ENCODE measurements at places on chromosomes 11 and 22.

- DNase-seq: no peak
Observed at GRCh38 chr11:68867066-68867465, 25.4 kb upstream of the CPT1A start.

- no peak for DNase-seq
Observed at GRCh38 chr11:67731583-67731982, 57.2 kb upstream of the ALDH3B2 start.

DNA sequence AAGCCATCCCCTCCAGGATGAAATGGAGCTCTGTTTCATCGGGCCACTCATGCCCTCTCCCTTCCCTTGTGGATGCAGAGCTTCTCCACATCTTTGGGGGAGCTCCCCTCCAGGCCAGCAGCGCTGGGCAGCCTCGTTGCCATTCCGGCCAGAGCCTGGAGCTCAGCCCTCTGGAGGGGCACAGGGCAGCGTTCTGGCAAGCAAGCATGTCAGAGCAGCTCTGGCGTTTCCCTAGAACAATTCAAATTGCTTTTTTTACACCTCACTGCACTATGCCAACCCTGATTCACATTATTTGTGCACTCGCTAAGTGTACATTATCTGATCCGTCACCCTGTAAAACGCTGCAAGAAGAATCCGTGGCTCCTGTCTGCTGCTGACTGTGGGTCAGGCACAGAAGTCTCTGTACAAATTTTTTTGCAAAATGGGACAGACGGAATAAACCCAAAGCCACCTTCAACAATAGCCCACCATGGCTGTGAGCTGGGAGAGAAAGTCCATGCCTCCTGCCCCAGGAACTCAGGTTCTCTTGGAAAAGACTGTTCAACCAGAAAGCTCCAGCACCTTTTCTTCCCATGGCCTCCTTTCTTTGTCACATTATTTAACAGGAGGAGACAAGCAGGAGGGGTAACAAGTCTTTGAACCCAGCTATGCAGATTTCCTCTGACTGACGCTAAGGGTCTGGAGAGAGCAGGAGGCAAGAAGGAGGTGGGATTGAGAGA is 139.5 kb upstream of the CADM1 start:
- DNase-seq: no peak

DNA sequence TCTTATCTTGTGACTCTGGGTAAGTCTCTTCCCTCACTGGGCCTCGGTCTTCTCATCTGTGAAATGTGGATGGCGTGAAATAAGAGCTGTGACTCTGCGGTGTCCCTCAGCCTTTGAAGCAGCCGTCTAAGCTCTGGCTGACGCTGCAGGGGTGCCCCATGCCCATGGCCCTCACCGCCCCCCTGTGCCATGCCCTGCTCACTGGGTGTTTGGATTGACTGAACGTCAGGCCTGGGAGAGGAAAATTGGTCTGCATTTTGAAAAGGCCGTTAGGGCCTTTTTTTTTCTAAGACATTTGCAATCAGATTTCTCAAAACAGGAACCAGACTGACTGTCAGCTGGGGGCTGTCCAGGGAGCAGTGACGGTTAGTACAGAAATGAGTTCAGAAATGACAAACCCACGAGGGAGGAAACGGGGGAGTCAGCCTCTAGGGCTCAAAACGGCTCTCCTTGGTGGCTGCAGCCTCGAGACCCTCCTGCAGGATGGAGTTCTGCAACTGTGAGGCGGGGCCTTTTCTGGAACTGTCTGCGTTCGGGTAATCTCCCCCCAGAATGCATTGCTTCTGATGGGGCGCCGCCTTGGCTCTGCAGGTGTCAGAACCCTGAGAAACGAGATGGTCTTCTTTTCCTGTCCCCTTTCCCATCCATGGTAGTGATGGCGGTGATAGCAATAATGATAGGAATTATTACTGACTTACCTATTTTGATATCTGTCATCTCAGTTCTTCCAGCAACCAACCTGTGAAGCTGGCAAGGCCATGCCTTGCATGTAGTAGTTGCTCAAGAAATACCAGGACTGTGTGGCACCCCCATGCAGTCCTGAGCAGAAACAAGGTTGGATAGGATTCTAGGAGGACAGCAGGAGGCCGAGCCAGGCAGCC is 2.0 kb downstream of the GRK2 start:
- no peak for DNase-seq

DNA sequence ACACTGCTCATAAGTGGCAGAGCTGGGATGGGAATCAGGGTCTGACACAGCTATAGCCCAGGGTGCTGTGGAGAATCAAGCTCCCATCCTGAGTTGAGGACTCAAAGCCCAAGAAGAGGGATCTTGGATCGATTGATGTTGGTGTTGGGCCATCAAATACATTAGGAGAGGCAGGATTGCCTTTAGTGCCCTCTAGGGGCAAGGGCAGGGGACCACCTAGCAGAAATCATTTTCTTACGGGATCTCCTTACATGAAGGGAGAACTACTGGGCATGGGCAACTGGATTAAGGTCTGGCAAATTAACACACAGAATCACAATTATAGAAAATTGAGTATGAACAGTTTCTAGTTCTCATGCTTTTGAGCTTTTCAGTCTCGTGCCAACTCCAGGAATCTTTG is 24.9 kb upstream of the EMSY start:
- no peak for DNase-seq

GRCh38 chr11:2533587-2534133 is 88.9 kb downstream of the KCNQ1 start:
- DNase-seq: no peak

DNA sequence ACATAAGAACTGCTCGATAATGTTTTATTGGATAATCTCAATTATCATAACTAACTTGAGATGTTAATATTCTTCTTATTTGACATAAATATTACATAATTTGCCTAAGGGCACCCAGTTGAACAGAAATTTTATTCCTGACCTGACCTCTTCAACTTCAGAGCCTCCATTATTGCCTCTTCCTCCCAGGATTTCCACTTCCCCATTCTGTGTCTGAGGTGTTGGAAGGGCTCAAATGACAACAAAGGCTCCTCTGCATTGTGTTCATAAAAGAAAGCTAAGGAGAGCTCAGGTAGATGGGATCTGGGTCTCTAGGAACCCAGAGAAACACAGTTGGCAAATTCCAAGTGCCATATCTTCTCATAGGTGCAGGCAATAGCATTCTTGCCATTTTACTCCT is 61.2 kb upstream of the ARHGAP20 start:
- no peak for DNase-seq

DNA sequence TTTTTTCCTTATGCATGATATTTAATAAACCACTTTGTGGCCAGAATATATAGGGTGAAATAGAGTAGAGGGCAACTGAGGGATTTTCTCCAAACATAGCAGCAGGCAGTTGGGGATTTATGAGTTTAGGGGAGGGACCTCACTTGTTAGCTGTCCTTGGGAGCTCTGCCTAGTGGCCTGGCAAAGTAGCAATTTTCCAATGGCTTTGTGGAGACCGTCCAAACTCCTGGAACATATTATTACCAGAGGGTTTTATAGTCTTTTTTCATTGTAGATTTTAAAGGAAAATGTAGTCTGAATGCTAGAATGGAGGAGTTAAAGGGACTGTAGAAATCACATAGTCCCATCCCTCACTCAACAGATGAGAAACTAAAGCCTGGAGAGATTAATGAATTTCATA is 32.3 kb downstream of the AMOTL1 start:
- no peak for DNase-seq

GRCh38 chr22:35634943-35635540 is 13.2 kb upstream of the APOL6 start:
- no peak for DNase-seq

- DNase-seq: no peak
Observed at GRCh38 chr11:65654375-65655349, 8.1 kb downstream of the RELA start.

GRCh38 chr11:8706673-8707432 is 24.3 kb downstream of the RPL27A start:
- no peak for DNase-seq

GRCh38 chr11:71116693-71117040 is 135.7 kb downstream of the SHANK2 start:
- DNase-seq: no peak

GRCh38 chr11:132471466-132471865 is 1060.8 kb downstream of the OPCML start:
- DNase-seq: no peak

- no peak for DNase-seq
Observed at GRCh38 chr11:130472434-130472961, 24.1 kb downstream of the ADAMTS15 start.

- no peak for DNase-seq
Observed at GRCh38 chr22:22039286-22040074, 56.9 kb upstream of the TOP3B start.

DNA sequence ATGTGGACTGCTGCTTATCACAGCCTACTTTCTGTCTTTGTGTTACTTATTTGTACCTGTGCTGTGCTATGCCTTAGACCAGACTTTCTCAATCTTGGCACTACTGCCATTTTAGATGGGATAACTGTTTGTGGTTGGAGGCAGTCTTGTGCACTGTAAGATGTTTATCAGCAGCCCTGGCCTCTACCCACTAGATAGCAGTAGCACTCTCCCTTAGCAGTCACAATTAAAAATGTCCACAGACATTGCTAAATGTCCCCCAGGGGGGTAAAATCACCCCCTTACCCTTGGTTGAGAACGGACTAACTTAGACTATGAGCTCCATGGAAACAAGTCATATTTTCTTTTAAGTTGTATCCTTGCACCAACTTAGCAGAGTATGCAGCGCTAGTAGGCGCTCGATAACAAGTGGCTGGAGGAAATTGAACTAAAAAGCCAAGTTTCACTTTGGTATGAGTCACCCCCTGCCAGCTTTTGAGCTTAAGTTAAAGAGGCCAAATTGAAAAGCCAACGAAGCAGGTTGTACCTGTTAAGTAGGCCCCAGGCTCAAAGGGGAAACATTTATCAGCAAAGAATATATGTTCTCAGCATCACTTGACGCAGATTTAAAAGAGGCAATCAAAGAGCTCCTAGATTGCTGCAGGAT is 304.8 kb upstream of the SORL1-AS1 start:
- no peak for DNase-seq

DNA sequence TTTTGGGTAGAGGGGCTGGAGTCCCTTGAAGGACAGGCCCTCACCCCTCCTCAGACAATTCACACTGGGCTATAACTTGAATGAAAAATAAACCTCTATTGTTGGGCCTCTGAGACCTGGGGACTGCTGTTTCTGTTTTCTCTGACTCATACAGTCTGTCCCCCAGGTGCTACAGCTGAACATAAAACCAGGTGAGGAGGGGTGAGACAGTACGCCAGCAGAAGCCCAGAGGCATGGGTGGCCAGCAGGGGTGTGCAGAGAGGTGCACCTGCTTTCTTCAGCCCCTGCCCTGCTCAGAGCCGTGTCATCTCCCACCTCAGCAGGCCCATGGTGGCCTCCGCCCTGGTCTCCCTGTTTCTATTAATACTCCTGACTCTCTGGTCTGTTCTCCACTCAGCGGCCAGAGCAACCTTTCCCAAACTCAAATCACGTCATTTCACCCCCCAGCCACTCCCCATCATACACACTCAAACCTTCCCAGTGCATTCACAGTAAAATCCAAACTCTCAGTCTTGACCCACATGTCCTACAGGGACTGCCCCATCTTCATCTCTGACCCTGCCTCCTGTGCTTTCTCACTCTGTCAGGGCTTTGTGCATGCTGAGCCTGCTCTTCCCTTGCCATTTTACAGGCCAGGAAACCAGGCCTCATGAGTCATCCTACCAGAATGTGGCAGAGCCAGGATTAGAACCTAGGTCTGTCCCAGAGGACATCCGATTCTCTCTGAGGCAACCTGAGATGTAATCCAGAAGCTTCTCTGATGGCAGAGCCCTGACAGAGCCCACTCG is 5.4 kb upstream of the IL2RB start:
- DNase-seq: no peak

DNA sequence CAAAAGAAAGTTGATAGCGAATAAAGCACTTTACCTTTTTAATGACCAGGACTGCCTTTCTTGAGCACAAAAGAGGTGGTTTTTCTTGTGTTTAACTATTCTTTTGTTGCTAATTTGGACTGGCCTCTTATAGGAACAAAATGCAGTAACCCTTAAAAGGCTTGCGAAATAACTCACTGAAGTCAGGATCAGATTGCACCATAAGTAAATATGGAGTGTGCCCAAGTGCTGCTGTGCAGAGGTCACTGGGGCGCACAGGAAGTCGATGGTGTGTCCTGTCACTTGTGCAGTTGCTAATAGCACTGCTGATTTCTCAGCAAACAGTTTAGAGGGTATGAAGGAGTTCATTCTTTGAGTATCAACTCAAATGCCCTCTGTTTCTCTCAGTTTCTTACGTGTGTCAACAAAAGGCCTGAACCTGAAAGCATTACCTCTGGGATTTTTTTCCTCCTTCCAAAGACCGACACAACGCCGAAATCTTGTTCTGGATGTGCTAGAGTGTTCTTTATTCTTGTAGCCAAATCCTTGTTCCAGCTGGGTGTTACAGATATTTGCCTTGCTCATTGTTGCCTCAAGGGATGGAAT is 71.3 kb downstream of the ATXN10 start:
- no peak for DNase-seq

GRCh38 chr22:42272431-42272999 is 2.1 kb upstream of the TCF20 start:
- DNase-seq: no peak

- no peak for DNase-seq
Observed at GRCh38 chr11:73210916-73211667, 7.0 kb upstream of the P2RY2 start.

- no peak for DNase-seq
Observed at GRCh38 chr11:111734954-111735261, 31.3 kb downstream of the PPP2R1B start.

DNA sequence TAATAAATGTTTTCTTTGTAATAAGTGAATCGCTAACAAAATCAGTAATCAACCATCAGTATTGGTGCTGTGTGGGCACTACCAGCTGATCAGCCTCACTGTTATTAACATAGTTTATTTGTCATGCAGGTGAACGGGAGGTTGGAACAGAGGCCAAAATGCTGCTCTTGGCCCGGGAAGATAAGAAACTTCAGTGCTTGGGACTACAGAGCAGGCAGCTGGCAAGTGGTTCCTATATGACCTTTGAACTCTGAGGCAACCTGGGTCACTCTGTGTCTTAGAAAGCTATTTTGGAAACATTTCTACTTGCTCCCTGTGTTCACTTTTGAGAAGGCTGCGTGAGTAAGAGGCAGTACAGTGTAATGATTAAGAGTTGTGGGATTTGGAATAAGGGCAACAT is 36.5 kb upstream of the DNAJB13 start:
- no peak for DNase-seq

GRCh38 chr11:46116007-46116711 is 5.1 kb downstream of the PHF21A start:
- no peak for DNase-seq

DNA sequence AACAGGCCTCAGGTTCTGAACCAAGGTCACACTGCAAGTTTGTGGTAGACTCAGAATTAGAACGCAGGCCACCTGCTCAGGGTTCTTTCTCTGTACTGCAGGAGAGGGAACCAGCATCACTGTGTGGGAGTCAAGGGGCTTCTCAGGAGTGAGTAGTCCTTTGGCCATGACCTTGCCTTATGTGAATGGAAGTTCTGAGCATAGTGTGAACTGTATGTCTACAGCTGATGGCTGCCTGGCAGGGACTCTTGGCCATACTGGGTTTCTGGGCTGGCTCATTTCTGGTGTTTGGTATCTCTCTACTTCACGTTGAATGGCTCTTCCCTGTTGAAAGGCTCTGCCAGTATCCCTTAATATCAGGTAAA is 40.1 kb upstream of the TUB start:
- DNase-seq: no peak

GRCh38 chr11:93659841-93660240 is 1.6 kb upstream of the CEP295 start:
- DNase-seq: no peak
